ENCODE measurements at places on chromosomes 1 and 21. TPM values are rescaled to one million over a fixed set of nuclear protein-coding genes. Genes with fewer than 3 reads are reported as not detected.

IL23R gene
- not detected for polyA plus RNA-seq

GRCh38 chr1:46131093-46131492 is 1.3 kb downstream of the PIK3R3 start:
- peaks cover 19% of the 10 kb centered on the region for H3K4me1 ChIP-seq
- DNase-seq = no peak
- no peaks in the 10 kb centered on the region for H3K27me3 ChIP-seq
- no peaks in the 10 kb centered on the region for H3K36me3 ChIP-seq
- H3K27ac ChIP-seq = no peak overlapping the region

A3GALT2 gene
- polyA plus RNA-seq = 0.57 TPM

GRCh38 chr21:45186709-45187108 is 101.0 kb downstream of the POFUT2 start:
- peaks cover 26% of the 10 kb centered on the region for H3K36me3 ChIP-seq
- no peaks in the 10 kb centered on the region for H3K27me3 ChIP-seq
- H3K4me3 ChIP-seq = no peak overlapping the region
- H3K27ac ChIP-seq = no peak overlapping the region
- H3K4me1 ChIP-seq = no peaks in the 10 kb centered on the region

GRCh38 chr1:92277105-92277723 is 21.6 kb downstream of the GLMN start:
- no peak overlapping the region for H3K27ac ChIP-seq
- H3K4me1 ChIP-seq = no peaks in the 10 kb centered on the region
- no peak overlapping the region for H3K4me3 ChIP-seq
- no peaks in the 10 kb centered on the region for H3K27me3 ChIP-seq
- peaks cover 10% of the 10 kb centered on the region for H3K36me3 ChIP-seq
- DNase-seq = peak; percentile 36

GRCh38 chr1:191993549-191993948 is 164.7 kb upstream of the RGS18 start:
- peak; percentile 22 for DNase-seq
- H3K27me3 ChIP-seq = no peaks in the 10 kb centered on the region
- H3K4me1 ChIP-seq = no peaks in the 10 kb centered on the region
- H3K27ac ChIP-seq = no peak overlapping the region

- no peak overlapping the region for H3K27ac ChIP-seq
- no peak for DNase-seq
- H3K36me3 ChIP-seq = no peaks in the 10 kb centered on the region
- H3K27me3 ChIP-seq = no peaks in the 10 kb centered on the region
These were observed 470.2 kb downstream of the CAMTA1 start for GRCh38 chr1:7255303-7256058.

DNA sequence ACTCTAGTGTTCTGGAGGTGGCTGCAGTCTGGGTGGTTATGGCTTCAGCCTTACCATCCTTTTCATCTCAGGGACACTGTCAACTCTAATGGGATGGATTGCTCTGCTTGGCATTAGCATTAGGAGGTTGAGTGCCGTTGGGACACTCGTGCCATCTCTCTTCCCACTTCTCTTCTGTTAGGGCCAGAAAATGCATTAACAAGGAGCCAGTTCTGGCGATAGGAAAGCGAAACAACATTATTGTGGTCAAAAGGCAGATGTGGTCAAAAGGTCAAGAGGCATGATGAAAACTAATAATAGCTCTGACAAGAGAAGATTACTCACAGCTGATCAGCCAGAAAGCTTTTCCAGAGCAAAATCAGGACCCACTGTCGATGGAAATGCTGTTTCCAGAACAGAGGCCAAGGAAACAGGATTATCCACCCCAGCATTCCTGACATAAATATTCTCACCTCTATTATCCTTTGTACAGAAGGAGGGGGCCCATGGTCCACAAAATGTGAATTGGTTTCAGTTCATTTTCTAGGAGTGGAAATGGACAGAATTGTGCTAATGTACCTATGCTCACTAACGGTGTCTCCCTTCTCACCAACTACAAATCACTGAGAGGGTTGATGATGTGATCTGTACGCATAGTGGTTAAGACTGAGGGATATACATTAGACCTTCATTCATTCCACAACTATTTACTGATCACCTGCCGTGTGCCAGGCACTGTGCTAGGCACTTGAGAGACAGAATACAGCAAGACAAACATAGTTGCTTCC is 72.0 kb downstream of the ST6GALNAC5 start:
- H3K4me1 ChIP-seq = peaks cover 27% of the 10 kb centered on the region
- no peaks in the 10 kb centered on the region for H3K27me3 ChIP-seq
- no peak overlapping the region for H3K4me3 ChIP-seq
- peak; percentile 57 for DNase-seq
- H3K36me3 ChIP-seq = no peaks in the 10 kb centered on the region

DNA sequence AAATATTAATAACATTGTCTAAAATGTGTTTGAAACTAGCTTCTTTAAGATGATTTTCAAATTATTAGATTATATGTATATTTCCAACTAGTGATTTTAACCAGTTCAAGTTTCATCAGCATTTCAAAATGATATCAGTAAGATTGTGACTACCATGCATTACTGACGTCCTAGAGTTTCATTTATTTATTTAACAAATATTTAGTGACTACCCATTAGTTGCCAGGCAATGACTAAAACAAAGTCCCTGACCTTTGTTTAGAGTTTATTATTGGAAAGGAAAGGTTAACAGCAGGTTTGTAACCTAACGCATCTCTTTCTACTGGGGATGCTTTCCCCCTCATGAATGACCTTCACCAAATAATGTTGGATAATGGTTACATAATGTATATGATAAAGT is 7.6 kb upstream of the C4BPB start:
- peaks cover 8% of the 10 kb centered on the region for H3K4me1 ChIP-seq
- no peaks in the 10 kb centered on the region for H3K27me3 ChIP-seq
- H3K36me3 ChIP-seq = no peaks in the 10 kb centered on the region
- H3K27ac ChIP-seq = no peak overlapping the region
- no peak overlapping the region for H3K4me3 ChIP-seq
- DNase-seq = no peak
